ENCODE measurements at places on chromosomes 4 and X.

DNA sequence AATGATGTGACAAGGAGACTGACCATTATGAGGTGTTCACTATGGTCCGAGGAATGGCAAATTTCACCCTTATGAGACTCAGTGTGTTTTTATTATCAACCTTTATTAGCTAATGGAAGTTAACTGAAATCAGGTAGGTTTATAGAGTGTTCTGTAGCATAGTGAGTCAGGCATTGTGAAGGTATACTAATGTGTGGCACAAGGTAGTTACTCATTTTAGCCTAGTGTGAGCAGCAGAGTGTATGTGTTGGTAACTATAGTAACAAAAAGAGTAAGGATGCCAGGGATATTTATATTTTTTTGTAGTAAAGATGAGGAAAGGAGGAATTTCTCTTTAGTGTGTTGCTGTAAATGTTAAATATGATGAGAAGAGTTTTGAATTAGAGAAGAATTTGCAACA is 12.0 kb downstream of the PDLIM5 start:
- no peak for DNase-seq

- no peak for DNase-seq
Measured at GRCh38 chr4:54566608-54567007, 91.1 kb upstream of the KIT start.

DNA sequence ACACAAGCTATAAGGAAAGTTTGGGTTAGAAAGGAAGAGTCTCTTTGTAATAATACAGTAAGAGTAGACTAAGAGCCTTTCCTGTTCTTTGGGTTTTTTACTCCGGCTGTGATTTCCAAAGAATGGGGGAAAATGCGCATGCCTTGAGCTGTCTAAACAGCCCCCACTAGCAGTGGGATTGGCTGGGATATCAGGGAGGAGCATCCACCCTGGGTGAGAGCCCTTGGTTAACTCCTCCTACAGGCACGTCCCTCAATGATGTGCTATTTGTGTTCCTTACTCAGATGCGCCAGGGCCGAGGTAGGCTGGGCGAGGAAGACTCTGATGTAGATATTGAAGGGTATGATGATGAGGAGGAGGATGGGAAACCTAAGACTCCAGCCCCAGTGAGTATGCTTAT is 74.0 kb upstream of the OGT start:
- DNase-seq = no peak

DNA sequence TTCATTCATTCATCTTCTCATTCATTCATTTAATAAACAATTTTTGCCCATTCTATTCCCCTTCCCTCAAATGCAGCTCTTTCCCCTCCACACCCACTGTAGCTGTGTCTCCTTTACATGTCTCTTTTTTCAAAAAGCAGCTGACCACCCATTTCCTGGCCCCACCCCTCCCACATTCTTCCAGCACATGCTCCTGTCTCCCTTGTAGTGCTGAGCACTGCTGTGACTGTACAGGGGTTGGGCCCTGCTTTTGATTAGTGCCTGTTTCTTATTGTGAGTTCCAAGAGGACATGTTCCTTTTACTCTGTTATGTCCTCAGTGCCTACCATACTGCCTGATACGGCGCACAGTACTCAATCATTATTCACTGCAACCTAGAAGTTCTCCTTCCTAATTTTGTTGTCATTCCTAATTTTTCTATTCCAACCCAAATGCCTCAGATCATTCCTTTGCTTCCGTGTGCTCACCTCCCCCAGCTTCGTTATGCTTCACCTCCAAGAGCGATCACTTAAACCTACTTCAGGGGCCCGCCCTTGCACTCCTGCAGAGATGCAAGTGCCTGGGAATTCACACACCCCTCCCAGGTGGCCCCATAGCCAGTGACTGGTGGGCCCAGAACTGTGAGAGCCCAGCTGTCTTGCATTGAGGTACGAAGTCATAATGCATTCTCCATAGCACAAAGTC is 152.2 kb downstream of the STK32B start:
- DNase-seq = no peak

GRCh38 chr4:74823194-74823593 is 28.9 kb upstream of the BTC start:
- no peak for DNase-seq

- no peak for DNase-seq
Measured at GRCh38 chr4:19844446-19844845, 407.3 kb upstream of the SLIT2 start.

DNA sequence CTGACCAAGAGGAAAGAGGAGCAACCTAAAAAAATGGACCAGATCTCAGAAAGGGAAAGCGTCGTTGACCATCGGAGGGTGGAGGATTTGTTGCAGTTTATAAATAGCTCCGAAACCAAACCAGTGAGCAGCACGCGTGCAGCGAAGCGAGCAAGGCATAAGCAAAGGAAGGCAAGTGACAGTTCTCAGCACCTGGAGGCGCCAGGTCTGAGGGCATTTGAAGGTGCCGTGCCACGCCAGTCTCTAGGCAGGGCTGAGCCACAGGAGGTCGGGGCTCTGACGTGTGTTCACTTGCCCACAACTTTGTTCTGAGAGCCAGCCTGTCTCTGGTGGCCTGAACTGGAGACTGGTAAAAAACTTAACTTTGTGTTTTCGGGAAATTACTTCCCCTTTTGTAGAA is 59.7 kb downstream of the TNIP2 start:
- no peak for DNase-seq

DNA sequence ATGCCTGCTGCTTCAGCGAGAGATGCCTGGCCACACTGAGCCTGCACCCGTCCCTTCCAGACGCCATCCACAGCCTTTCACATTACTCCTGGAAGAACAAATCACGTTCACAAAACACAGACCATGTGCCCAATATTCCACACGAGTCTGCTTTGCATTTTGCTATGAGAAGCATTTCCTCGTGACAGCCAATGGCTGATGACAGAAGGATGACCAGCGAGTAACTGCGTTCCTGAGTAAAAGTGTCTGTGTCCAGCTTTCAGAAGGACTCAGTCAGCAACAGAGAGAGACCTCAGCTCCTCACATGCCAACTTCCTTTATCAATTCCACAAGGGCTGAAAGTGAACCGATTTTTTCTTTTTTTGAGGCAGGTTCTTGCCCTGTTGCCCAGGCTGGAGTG is 19.5 kb downstream of the NAT8L start:
- DNase-seq = no peak

DNA sequence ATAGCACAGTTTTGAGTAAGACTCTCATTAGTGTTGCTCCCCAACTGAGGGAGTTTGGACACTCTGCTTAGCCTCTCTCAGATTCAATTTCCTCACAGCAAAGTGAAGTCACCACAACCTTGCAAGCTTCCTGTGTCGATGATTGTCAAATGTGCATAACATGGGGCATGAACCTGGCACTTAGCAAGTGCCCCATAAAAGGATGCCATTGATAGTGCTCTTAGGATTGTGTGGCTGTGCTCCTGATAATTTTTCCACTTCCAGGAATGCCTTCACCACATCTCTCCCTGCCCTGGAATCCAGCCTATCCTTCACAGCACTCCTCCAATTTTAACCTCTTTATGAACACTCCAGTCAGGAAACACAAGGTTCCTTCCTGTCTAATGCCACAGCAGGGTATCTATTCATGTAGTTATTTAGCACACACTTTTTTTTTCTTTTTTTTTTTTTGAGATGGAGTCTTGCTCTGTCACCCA is 309.4 kb downstream of the PPP3CA start:
- no peak for DNase-seq

- no peak for DNase-seq
Measured at GRCh38 chr4:40317916-40318658, 17.0 kb upstream of the CHRNA9 start.

DNA sequence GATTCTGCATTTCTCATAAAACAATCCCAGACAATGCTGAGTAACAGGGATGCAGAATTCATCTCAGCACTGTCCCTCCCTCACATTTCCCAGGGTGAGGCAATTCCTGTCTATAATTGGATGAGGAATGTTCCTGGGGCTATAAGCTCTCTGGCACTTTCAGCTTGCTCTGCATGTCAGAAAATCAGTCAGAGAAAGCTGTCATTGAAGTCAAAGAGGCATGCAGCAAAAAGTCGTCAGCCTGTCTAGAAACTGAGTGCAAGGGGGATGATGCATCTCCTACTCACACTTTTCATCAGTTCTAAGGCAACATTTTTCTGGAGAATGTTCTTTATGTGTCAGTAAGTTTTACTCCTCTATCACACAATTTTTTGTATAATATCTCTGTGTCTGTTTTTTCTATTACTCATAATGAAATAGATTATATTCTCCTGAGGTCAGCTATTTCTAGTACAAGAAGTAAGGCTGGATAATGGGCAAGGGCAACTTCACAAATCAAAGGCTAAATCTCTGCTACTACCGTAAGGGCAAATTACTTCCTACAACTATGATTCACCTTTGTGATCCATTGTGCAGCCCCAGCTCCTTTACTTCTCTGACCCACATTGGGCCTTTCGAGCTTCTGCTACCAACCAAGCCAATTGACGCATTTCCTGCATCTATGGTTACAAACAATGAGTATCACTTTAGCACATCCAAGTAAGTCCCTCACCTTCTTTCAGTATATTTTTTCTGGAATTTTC is 56.0 kb downstream of the TASL start:
- no peak for DNase-seq

- no peak for DNase-seq
Measured at GRCh38 chrX:140360284-140360683, 144.6 kb downstream of the SOX3 start.

DNA sequence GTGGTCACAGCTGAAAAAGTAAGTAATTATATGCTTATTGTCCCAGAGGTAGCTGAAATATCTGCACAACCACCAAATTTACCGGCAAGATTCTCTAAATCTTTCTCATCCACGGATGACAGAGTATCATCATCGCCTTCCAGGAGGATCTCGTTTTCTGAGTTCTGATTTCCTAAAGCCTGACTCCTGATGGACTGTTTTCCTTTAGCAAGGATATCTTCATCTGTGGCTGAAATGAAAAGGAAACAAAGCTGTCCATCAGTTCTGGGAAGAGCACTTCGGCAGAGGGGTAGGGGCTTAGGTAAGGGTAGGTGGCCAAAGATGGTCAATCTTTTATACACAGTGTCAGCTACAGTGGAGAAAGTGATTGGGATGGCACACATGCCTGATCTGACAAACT is 8.7 kb downstream of the MAB21L2 start:
- no peak for DNase-seq

- DNase-seq = no peak
Measured at GRCh38 chrX:65750674-65751469, 83.4 kb downstream of the MSN start.

GRCh38 chr4:67456577-67457196 is 88.6 kb downstream of the CENPC start:
- no peak for DNase-seq

DNA sequence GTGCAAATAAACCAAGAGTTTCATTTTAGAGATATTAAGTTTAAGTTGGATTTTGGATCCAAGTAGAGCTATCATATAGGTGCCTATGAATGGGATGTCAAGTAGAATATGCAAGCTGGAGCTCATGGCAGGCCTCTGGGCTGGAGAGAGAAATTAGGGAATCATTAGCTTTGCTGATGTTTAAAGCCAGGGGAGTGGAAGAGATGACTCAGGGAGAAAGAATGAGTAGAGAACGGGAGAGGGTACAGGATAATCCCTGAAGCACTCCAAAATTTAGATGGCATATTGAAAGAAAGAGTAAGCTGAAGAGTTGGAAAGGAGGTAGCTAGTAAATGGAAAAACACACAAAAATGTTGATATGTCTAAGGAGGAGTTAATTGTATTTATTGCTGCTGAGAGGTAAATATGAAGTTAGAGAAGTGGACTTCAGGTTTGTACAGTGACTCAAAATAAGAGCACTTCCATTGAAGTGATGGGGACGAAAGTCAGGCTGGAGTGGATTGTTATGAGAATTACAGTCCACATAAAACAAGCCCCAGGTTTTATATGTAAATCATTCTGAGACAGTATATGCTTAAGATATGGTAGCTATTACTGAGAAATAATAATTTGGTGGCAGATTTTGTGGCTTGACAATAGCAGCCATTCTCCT is 72.5 kb upstream of the GRXCR1 start:
- DNase-seq = no peak

DNA sequence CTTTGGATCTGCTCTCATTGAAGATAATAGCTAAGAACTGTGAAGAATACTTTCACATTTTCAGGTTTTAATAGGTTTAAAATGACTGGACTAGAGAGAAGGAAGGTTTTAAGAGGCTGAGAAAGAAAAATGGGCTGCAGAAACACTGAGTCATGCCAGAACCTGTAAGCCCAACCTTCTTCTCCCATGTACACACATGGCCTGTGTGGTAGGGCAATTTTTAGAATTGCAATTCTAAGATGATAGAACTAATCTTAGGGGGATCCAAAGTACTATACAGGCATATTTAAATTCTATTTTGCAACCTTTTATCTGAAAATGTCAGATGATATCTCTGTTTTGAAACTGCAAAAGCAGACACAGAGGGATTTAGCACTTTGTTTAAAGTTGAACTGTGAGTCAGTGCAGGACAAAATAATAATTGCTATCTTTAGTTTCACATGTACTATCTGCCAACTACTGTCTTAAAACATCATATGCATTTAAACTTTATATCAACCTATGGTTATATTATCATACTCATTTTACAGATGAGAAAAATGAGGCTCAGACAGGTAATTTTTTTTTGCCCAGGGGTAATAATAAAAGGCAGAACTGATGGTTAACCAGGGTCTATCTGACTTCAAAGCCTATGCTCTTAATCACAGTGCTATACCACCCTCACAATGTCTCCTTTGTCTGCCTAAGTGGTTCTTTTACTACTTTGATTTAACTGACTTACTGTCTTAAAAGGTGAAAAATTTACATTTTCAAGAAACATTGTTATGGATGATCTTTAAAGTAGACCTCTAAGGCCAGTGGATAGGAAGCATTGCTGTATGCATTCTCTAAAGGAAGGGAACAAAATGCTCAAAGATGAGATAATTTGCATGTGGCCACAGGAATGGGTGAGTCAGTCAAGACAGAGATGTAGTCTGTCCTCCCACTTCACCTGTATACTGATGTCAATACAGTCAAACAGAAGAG is 4.3 kb downstream of the TMPRSS11E start:
- DNase-seq = no peak

- no peak for DNase-seq
Measured at GRCh38 chr4:4216648-4217047, 10.1 kb downstream of the OTOP1 start.

- DNase-seq = no peak
Measured at GRCh38 chr4:57504139-57504538, 394.0 kb upstream of the IGFBP7 start.

- no peak for DNase-seq
Measured at GRCh38 chr4:41399231-41399630, 138.7 kb upstream of the LIMCH1 start.

DNA sequence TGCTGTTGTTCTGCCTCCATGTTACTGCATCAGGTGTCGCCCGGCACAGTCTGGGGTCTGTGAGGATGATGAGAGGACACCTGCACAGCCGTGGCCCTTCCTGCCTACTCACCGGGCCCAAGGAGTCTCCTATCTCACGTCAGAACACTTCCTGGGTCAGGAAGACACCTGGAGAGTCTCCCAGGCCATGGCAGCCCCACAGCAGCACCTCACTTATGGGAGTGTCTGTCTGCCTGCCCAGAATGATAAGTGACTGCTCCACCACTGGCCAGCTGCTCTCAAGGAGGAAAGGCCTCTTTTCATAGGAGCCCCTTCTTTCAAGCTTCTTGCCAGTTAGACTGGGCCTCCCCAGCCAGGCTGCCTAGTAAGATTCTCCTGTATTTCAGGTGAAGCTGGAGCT is 56.1 kb downstream of the NELFA start:
- DNase-seq = no peak

All from effector CD4-positive, alpha-beta T cell (primary cell).